Activated CD4-positive, alpha-beta T cell treated with anti-CD3 and anti-CD28 coated beads, Interleukin-2, amount 50 U/mL, for 48 hours (primary cell): ENCODE measurements at places on chromosomes 12 and 14.

- DNase-seq = no peak
Measured at GRCh38 chr12:113619202-113619601, 147.5 kb upstream of the LHX5 start.

DNA sequence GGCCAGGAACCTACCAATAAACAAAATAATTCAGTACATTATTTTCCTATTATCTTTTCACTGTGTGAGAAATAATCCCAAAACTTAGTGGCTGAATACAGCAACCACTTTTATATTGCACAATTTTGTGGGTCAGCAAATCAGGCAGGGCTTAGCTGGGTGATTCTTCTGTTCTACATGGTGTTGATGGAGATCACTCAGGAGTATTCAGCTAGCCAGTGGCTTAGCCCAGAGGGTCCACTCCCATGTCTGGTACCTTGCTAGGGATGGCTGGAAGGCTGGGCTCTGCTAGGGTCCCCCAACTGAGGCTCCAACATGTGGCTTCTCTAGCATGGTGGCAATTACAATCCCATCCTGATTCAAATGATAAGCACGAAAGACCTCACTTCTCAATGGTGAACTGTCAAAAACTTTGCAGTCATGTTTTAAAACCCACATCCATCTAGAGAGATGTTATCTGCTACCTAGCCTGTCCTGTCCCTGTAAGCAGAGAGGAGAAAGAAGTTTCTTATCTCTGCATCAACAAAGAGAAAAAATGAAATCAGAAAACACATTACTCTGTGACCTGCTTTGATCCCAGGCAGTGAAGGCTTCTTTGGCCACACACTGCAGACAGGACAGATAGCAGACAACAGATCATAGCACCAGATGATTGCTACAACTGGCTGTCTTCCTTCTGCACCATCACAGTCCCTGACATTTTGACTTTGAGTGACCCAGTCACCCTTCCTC, 51.0 kb upstream of the MYL2 start:
- no peak for DNase-seq

DNA sequence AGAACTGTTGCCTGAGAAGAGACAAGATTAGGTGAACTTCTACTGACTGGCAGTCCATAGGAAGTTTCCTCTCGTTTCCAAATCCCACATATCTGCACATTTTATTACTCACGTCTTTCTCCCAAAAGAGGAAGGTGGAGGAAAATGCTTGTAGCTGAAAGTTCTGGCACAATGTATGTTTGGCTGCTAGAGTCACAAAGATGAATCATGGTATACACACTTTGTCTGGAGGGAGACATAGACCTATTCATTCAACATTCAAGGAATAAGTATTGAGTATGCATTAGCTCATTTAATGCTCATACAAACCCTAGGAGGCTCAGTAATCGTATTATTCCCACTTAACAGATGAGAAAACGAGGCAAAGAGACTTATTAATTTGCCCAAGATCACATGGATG, 291.8 kb downstream of the FOXN3 start:
- DNase-seq = no peak

DNA sequence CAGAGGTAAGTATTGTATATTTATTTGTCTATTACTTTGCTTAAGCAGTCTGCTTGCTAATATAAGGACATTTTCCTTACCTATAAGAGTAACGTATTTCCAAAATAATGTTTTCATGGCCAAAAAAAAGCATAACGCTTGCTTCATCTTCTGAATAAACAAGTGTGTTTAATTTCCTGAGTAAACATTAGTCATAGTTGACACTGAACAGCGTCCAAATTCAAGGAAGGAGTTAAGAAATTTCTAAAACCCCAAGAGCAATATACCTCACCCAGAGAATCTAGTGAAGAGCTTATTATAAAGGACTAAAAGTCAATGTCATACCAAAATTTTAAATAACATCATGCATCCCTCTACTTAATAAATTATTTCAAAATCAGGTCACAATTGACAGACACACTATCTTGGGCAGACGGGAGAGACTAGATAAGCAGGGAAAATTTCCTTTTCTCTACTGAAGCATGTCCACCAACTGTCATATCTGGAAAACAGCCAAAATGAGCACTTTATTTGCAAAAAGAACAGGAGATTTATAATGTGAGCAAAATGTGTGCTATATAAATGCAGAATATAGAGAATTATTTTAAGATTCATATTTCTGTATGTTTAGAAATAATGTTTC, 25.1 kb downstream of the ANKS1B start:
- no peak for DNase-seq

DNA sequence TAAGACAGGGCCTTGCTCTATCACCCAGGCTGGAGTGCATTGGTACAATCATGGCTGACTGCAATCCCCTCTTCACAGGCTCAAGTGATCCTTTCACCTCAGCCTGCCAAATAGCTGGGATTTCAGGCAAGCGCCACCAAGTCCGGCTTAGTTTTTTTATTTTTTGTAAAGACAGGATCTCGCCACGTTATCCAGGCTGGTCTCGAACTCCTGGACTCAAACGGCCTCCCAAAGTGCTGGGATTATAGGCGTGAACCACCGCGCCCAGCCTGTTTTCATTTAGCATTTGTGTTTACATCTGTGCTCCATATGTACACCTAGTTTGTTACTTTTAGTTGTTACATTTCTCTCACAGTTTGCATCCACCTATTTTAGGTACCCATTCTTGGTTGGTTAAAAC, 32.5 kb upstream of the LIMA1 start:
- DNase-seq = no peak
